ENCODE measurements at places on chromosomes 3 and 15.

GRCh38 chr15:98150536-98150935, 190.0 kb downstream of the ARRDC4 start:
- DNase-seq: no peak

- DNase-seq: peak; percentile 50
These were observed 5.0 kb downstream of the MITF start for GRCh38 chr3:69743975-69744906.

- no peak for DNase-seq
These were observed 13.1 kb upstream of the WWTR1 start for GRCh38 chr3:149670742-149671492.

- DNase-seq: no peak
These were observed 46.8 kb downstream of the CHL1 start for GRCh38 chr3:243356-243725.

- DNase-seq: no peak
These were observed 57.9 kb upstream of the ST3GAL6 start for GRCh38 chr3:98705212-98705611.

GRCh38 chr3:138928727-138929372, 18.1 kb downstream of the FOXL2 start:
- DNase-seq: no peak

DNA sequence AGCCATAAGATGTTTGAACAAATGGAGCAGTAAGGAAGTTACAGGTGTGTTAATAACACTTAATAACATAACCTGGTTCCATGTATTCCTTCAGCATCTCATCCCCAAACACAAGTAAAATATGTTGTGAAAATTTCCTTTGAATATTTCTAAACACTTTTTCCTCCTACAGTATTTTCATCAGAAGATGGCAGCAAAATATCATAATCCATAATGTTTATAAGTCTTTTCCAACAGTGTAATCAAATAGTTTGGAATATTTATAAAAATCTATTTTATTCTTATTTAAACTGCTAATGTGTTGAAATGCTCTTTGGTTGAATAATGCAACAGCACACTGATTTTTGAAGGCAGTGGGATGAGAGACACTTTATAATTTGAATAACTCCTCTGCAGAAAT, 1020.5 kb downstream of the OTOL1 start:
- no peak for DNase-seq

- no peak for DNase-seq
These were observed 437.4 kb upstream of the TPRG1 start for GRCh38 chr3:188734395-188734794.

GRCh38 chr3:14890476-14890875, 56.9 kb upstream of the NR2C2 start:
- DNase-seq: no peak

DNA sequence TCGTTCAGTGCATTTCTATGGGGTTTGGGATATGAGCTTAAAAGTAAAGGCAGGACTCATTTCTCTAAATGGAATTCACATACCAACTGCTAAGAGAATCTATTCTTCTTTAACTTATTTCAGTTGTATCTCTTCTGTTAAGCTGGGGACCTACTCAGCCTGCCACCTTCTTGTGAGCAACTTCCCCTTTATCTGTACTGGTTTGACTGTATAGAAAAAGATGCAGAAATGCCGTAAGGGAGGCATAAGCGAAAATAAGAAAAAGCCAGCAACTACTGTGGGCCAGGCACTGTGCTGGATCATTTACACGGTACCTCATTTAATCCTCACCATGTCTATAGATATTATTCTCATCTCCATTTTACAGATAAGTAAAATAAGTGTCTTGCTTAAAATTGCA, 38.4 kb downstream of the RBMS3 start:
- peak; percentile 20 for DNase-seq

DNA sequence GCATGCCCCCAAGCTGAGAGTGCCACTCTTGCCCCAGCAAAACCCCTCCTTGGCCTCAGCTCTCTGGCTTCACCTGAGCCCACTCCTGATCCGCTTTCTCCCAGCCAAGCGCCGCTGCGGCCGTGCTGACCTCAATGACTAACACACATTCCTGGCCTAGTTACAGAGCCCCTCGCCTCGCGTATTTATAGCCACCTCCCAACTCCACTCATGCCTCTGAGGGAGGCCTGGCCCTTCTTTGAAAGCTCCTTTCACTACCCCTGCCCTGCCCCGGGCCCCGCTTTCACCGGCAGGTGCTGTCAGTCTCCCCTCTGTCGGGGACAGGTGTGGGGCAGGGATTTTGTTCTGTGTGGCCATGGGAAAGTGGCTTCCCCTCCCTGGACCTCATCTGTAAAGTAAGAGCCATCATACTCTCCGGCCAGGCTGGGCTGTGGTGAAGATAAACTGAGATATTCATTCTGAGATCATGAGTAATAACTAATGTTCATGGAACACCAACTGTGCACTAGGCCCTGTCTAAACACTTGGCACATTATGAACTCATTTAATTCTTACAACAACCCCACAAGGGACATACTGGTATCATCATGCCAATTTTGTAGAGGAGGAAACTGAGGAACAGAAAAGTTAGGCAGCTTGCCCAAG, 13.2 kb upstream of the ATP2B2 start:
- DNase-seq: no peak

DNA sequence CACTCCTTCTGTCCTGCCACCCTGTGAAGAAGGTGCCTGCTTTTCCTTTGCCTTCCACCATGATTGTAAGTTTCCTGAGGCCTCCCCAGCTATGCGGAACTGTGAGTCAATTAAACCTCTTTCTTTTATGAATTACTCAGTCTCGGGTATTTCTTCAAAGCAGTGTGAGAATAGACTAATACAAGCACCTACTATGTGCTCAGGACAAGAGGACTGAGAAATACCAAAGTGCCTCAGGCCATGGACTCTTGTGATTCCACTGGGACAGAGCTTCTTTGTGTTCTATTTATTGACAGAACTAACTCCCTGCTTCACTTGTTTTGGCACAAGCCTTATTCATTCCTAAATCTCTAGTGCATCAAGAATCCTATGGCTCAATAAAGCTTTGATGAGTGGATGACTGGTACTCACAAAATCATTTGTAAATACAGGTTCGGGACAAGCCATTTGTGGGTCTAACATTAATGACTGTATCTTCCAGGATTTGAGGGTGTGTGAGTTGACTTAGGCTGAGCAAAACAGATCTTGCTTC, 204.2 kb downstream of the PDCD6IP start:
- no peak for DNase-seq

- no peak for DNase-seq
These were observed 25.1 kb upstream of the MTMR10 start for GRCh38 chr15:31016446-31016915.

- no peak for DNase-seq
These were observed 12.1 kb downstream of the SEC22C start for GRCh38 chr3:42569593-42570142.

DNA sequence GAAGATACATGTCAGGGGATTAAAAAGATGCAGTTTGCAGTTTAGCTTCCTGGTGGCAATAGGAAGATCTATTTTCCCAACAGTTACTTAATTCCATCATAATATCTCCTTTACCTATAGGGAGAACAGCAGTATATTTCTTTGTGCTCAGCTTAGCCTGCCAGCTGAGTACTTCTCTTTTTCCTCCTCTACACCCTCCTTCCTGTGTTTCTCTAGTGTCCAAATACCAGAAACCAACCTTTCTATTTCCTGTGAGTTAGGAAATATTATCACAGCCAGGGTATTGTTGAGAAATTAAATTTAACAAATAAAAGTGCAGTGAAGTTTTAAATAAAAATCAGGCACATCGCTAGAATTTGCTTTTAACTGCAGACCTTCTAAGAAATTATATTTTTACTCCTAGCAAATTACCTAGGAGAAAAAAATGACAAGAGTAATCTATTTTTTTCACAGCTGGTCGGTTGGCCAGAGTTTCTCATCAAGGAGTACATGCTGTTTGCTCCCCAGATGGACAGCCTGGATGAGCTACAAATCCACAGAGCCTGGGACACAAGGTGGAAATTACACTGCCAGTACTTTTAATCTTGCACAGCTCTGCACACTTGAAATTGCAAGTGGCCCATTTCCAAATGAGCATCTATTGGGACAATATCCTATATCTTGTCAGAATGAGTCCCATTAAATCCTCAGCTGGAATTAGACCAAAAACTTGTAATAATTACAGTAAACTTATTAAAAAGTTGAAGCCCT, 185.2 kb upstream of the CFAP20DC start:
- DNase-seq: peak; percentile 14

DNA sequence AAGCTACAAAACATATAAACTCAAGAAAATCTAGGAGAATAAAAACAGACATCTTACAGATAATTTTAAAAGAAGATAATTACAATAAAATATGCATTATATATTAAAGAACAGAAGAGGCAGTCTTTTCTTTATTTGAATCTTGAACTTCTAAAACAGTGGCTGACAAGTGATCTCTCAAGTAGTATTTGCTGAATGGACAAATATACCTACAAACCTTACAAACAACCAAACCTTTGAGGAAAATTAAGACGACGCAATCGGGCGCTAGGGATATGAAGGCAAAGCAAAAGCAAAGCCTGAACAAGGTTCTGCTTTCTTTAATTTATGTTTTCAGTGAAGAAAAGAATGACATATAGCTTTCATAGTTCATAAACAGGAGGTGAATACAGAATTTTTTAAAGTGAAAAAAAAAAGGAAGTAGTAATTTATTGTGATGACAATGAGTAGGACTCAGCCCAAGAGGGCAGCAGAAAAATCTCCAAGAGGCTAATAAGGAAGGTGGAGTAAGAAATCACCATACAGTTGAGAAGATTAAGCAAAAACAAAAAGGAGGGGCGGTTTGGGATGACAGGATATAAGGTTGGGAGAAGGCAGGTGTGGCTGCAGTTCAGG, 347.8 kb downstream of the TBC1D5 start:
- DNase-seq: peak; percentile 29

DNA sequence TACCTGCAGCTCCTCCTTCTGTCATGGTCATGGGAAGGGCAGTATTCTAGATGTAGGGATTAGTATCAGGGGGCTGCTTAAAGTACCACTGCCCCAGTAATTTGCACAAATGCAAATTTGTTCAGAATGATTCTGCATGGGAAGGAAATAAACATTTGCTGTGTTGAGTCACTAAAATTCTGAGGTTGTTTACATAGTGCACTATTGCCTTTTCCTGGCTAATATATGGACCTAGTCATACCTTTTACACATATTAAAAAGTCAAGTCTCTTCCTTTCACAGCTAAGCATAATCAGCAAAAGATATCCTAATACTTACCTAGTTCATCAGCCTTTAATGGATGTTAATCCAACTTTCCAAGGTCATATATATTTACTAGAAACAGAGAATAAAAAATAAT, 746.4 kb upstream of the NR2F2 start:
- DNase-seq: no peak

DNA sequence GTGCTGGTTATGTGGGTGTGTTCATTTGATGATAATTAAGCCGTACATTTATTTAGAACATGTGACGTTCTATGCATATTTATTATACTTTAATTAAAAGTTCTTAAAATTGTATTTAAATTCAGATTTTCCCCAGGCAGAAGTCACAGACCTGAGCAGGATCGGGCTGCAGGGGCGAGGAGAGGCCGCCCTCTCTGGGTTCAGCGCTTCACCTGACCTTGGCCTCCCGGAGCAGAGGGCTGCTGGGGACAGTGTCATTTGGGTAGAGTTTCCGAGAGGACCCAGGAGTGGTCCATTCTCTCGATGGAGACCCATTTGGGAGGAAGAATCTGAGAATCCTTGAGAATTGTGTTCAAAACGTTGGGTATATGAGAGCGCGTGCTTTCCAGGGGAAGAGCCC, 12.0 kb upstream of the TOPBP1 start:
- no peak for DNase-seq

GRCh38 chr3:53167418-53168174, 6.6 kb downstream of the PRKCD start:
- no peak for DNase-seq

DNA sequence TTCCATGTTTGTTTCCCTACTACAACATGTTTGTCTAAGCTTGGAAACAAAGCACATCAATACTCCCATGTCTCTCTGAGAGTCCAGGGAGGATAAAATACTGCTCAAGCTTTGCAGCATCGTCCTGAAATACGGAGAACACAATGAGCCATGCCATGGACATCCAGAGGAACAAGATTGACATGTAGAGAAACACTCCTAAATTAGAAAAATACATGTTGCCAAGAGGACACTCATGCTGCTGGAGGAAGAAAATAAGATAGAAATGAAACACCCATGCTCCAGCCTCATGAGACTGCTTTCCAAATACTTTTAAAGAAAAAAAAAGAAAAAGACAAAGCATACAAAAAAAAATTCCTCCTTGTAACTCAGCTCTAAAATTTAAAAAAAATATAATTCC, 387.0 kb downstream of the ERC2 start:
- DNase-seq: no peak

GRCh38 chr15:33545866-33546265, 235.1 kb downstream of the RYR3 start:
- DNase-seq: no peak

DNA sequence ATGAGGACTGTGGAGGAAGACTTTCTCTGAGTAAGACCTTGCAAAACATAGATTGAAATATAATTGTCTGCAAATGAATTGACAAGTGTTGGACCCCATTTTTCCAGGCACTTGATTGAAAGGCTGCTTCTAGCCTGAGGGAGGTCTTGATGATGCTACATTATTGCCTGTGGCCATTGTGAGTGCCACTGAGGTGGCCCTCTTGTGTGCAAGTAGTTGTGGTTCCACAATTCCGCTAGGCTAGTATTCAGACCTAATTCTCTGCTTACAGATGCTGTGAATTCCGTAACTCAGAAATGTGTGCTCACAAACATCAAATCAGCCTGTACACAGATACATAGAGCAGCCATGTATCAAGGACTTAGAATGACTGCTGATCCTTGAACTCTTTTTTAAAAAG, 34.7 kb downstream of the FNDC3B start:
- no peak for DNase-seq

GRCh38 chr3:120338517-120338916, 10.6 kb downstream of the LRRC58 start:
- DNase-seq: no peak

GRCh38 chr15:94596707-94597106, 365.3 kb downstream of the MCTP2 start:
- no peak for DNase-seq

GRCh38 chr3:33831053-33831452, 32.6 kb downstream of the PDCD6IP start:
- no peak for DNase-seq

- DNase-seq: no peak
These were observed 67.8 kb upstream of the ATP10A start for GRCh38 chr15:25930931-25931330.

DNA sequence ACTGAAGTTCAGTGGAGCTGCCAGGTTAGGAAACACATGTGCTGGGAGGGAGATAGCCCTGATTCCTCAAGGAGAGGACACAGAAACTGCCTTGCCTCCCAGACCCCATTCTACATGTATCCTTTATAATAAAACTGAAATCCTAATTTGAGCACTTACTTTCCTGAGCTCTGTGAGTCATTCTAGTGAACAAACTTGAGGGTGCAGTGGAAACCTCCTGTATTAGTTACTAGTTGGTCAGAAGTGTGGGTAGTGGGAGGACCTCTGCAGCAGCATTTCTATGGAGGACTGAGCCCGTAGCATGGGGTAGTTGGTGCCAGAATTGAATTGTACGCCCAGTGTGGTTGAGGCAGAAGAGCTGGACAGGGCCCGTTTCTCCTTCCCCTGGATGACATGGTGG, 23.9 kb downstream of the ATP1B3 start:
- no peak for DNase-seq

- no peak for DNase-seq
These were observed 6.8 kb downstream of the SERPINI1 start for GRCh38 chr3:167742338-167742737.

Measured in suppressor macrophage (primary cell).